ENCODE measurements at places on chromosomes 1 and 21.

GRCh38 chr21:45176141-45176540 lies 101.8 kb downstream of the ADARB1 start:
- no peak for DNase-seq

- no peak for DNase-seq
Measured at GRCh38 chr1:114015075-114015474, 35.8 kb downstream of the OLFML3 start.

GRCh38 chr1:185241127-185241526 lies 75.9 kb downstream of the IVNS1ABP start:
- no peak for DNase-seq

- no peak for DNase-seq
Measured at GRCh38 chr21:26070822-26071425, 99.6 kb downstream of the APP start.
